Stimulated activated CD4-positive, alpha-beta T cell treated with anti-CD3 and anti-CD28 coated beads, Interleukin-15, amount 100 ng/mL, for 24 hours (primary cell): ENCODE measurements at places on chromosomes 6 and 20.

GRCh38 chr6:11618533-11618932 is 81.0 kb downstream of the TMEM170B start:
- DNase-seq, result no peak

- peak; percentile 51 for DNase-seq
These were observed 165.8 kb downstream of the ZFAND3 start for GRCh38 chr6:37985355-37985754.

- no peak for DNase-seq
These were observed 55.7 kb upstream of the FERMT1 start for GRCh38 chr20:6178537-6178936.

GRCh38 chr6:11069760-11070159 is 23.9 kb upstream of the SMIM13 start:
- no peak for DNase-seq

DNA sequence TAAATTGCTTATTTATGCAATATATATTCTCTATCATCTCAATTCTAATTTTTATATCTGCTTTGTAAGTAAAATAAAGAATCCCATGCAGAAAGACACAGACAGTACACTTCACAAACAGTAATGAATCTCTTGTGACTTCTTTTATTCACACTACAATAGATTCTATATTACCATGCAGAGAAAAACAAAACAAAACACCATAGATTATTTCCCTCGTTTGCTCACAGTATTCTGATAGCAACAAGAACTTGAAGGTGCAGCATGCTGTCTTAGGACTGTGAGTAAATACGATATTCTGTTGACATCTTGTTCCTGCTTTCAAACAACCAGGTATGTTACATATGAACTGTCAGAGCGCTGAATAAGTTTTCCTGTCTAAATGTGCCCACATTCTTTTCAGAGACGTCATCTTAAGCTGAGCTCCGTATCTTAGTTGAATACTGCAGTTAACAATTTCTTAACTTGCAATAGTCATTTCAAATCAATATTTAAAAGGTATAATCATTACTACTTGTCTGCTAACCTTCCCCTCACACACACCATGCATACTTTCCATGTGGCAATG is 140.1 kb downstream of the BTBD9 start:
- DNase-seq, result no peak
